ENCODE measurements at places on chromosomes 6 and 20.

DNA sequence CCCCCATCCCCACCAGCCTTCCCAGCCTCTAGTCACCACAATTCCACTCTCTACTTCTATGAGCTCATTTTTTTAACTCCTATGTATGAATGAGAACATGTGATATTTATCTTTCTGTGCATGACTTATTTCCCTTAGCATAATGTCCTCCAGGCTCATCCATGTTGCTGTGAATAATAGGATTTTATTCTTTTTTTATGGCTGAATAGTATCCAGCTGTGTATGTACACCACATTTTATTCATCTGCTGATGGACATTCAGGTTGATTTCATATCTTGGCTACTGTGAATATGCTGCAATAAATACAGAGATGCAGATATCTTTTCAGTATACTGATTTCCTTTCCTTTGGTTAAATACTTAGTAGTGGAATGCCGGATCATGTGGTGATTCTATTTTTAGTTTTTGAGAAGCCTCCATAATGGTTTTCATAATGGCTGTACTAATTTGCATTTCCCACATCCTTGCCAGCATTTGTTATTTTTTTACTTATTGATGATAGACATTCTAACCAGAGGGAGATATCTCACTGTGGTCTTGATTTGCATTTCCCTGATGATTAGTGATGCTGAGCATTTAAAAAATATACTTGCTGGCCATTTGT lies 194.9 kb downstream of the PACRG start:
- no peak for DNase-seq

DNA sequence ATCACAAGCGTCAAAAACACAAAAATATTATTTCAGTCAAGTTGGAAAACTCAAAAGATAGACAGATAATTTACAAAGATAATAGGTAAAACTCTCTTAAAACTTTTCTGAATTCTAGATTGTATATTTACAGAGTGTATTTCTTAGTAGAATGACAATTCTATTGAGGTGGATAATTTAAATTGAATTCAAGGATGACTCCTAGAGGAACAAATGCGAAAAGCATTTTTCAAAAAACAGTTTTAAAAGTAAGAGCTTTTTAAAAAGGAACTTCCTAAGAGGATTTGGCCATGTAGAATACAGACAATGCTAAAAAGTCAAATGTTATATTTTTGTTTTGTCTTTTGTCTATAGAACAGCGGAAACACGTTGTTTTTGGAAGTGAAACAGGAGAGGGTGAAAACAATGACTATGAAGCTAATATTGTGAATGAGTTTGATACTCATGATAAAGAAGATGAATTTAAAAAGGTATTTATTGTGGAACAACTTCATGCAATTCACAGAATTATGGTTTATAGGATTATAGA lies 90.1 kb downstream of the DNAH8 start:
- DNase-seq, result no peak

- no peak for DNase-seq
Observed at GRCh38 chr6:80214436-80215022, 108.1 kb downstream of the BCKDHB start.

DNA sequence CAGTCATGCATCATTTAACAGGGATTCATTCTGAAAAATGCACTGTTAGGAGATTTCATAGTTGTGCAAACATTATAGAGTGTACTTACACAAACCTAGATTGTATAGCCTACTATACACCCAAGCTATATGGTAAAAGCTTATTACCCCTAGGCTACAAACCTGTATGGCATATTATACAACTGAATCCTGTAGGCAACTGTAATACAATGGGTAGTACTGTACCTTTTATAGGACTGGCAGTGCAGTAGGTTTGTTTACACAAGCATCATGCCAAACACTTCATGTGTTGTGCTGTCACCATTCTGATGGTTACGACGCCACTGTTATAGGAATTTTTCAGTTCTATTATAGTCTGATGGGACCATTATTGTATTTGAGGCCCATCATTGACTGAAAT lies 39.3 kb upstream of the KHDC1 start:
- no peak for DNase-seq

DNA sequence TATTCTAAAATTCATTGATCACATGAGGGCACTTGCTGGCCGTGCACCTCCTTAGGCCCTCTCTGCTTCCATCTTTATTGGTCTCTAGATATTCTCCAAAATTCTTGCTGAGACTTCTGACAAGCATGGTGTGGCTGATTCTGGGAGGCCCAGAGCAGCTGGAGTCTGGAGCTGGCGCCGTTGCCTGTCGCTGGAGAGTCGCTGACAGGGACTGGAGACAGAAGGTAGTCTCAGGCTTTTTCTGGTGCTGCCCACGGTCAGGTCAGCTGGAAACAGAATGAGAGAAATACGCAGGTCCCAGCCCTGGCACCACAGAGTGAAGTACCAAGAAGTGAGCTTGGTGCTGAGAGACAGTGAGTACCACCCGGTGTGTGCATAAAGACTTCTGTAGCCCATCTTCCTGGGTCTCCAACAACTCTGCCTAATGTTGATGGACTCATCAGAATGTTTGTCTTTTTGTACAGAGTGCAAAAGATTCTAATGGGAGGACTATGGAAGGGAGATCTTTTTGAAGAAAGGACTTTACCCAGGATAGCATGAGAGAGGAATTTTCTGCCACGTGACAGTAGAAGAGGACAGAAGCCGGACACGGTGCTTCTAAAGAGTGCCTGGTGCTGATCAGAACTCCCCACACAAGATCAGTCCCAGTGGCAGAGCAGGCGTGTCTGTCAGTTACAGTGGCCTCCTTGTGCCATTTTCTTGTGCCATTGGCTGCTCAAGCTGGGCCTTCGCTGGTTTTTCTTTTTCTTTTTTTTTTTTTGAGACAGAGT lies 1.8 kb upstream of the ALDH8A1 start:
- DNase-seq, result no peak

DNA sequence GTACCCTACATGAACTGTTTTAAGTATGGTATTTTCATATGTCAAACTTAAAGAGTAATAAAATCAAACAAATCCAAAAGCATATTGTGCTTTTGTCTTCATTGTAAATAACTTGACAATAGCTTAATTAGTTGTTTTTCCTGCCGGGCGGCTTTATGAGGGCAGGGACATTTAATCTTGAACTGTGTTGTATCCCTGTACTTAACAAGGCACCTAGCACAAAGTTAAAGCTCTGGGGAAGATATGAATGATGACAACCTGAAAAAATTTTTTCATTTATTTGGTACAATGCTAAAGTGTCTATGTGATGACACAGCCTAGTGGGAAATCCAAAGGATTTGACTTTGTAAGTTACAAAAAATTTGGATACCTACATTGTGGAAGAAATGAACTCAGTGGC lies 502 bp upstream of the HACE1 start:
- DNase-seq, result no peak

DNA sequence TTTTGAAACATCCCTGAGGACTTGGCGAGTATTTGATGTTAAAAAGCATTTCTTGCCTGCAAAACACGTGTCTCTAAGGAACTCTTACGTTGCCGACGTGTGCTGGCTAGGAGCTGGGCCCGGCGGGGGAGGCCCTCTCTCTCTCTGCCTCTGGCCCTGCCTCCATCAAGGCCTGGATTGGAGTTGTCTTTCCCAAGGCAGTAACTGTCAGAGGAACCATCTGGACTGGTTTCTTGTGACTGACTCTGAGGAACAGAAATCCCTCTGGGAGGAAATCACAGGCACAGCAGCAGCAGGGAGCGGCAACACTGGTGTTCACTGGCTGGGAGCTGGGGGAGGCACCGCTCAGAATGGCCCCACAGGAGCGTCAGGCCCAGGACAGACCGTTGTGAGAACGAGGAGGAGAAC lies 244.2 kb downstream of the NRN1 start:
- DNase-seq, result no peak

DNA sequence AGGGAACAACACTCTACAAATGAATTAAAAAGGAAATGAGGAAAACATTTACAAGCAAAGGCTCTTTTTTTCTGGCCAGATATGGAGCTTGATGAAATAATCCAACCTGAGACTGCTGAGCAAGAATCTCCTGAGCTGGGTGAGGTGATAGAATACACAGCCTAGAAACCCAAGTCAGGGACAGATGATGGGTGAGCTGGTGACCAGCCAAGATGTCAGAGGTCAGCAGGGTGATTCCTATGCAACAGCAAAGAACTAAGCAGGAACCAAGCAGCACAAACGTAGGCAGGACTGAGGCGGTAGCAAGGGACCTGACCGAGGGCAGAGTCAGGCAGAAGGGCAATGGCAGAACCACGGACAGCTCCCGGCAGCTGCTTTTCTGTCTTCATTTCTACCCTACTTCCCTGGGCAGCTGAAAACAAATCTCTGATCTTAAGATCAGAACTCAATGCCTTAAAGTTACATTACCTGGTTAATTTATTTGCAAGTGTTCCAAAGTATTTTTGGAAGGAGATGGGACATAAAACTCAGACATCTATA lies 75.1 kb downstream of the CDC40 start:
- peak; percentile 16 for DNase-seq

DNA sequence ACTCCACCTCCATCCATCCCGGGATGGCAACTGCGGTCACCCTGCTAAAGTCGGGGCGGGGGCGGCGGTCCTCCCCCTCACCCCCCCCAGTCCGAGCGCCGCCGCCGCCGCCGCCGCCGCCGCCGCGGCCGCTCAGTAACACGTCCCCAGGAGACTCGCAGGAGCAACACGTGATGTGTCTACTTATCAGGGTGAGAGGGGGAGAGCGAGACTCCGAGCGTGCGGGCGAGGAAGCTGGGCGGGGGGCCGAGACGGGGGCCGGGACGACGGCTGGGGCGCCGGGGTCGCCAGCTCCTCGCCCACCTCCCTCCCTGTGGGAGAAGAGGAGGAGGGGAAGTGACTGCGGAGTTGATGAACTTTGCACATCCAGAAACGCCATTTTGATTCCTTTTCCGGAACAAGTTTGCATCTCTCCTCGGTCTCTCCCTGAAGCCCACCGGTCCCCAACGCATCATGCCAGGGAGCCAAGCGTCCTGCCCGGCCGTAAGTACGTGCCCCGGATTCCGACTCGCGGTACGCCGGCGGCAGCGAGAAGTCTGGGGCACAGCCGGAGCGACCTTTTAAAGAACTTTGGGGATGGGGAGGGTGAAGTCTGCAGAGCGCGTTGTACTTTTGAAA lies at the start of gene RREB1:
Gene RREB1, plus strand, starts transcription at position 384 of the 618 bp plus-strand sequence. CDS start 73,951 bp downstream, outside the sequence.
- no peak for DNase-seq

DNA sequence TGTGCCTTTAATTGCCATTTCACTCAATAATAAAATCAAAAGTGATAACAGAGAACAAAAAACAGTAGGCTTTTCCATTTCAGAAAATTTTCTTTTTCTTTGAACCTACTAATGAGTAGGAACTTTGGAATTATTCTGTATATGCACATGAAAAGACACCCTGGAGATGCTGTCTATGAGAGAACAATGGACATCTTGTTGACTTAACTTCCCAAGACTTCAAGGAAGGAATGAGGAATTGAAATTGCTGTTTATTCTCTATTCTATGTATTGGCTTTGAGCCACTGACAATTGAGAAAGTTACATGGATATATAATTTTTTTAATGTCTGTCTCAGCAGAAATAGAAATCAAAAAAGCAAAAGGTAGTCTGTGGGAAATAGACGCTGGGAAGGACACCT lies 98.6 kb upstream of the PCSK2 start:
- DNase-seq, result no peak

DNA sequence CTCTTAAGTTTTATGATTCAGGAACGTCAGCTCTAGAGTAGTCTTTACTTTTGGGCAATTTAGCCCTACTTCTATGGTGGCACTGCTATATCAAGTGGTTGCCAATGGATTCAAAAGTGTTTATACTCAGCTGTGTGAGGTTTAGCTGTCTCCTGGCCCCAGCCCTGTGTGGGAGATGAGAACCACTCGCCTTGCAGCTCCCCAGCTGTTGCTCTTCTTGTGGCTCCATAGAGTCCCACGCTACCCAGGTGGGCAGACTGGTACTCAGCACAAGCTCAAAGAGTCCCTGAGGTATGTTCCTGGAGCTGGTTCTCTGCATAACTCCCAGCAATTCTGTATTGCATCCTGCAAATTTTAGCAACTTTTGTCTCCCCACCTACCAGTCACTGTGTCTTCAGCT lies 59.6 kb downstream of the C6orf118 start:
- DNase-seq, result no peak

DNA sequence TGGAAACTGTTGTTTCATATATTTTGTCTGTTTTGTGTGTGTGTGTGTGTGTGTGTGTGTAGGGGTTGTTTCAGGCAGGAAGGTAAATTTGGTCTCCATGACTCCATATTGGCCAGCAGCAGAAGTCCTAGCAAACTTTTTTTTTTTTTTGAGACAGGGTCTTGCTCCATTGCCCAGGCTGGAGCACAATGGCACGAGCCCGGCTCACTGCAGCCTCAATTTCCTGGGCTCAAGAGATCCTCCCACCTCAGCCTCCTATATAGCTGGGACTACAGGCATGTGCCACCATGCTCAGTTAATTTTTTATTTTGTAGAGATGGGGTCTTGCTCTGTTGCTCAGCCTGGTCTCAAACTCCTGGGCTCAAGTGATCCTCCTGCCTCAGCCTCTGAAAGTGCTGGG lies 75.8 kb downstream of the PRDM1 start:
- no peak for DNase-seq

Measured in right renal cortex interstitium (tissue), 3 donors.